RWPE1 (cell line): ENCODE measurements at places on chromosomes 4 and X.
A peak's percentile ranks its signal among the peaks of the same experiment; 100 is the strongest.

DNA sequence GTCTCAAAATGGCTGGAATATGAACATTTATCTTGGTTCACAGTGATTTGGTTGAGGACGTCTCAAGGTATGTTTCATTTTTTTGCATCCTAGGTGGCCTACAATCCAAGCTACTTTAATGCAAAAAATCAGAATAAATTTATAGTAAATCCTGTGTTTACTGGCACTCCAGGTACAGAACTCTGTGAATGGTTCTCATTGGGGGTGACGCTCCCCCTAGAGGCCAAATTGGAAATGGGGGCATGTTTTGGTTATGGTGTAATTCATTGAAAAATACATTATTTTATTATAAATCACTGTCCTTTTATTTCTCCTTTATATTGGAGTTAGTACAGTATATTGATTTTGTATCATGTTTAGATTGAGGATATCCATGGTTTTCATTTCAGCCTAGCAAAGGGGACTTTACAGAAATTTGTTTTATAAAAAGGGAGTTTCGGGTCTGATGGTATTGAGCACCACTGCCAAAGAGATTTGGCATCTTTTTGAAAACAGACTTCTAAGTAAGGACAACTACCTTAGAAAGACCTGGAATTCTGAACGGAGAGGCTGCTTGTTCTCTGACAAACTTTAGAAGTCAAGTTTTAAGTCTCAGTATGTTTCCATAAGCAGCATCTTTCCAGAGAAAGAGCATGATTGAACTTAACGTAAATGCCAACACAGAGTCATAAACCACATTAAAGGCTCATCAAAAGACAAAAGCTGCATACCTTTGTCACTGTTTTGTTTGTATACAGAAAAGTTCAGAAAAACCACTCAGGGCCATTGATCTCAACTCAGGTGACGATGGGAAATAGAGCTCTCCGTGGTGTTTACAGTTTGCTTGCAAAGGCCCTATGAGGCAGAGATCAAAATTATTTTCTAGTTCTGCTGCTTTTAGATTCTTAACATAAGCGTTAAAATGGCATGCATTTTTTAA is 19.4 kb downstream of the MTM1 start:
- no peak for DNase-seq

DNA sequence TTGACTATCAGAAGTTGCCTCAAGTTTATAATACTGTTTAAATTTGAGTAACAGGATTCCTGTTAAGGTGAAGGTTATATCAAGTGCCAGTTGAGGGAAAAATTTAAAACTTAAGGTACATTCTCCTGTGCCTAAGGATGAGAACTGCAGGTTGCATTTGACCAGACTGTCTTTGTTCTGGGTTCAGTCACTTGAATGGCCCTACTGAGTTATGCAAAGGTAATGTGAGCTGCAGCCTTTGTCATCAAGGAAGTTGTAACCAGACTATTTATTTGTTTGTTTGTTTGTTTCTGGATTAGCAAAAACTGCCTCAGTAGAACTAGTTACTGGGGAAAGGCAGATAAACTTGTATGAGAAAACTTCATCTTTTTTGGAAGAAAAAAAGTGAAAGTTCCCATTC is 131.9 kb downstream of the ATOH1 start:
- DNase-seq: no peak

DNA sequence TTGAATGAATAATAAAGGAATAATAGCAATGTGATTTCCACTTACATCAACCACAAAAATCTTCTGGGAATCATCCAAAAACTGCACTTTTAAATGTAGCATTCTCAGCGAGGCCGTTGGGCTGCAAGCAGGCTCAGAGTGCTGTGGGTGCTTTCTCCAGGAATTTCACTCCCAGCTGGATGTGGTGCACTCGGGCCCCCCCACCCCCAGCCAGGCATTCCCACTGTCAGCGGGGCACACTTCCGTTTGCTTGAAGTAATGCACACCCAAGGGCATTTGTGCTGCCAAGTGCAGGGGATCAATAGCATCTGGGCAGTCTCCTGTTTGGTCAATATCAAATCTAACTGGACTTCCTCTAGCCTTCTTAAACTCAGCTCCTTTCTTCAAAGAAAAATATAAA is at the start of gene FRMD7:
Gene FRMD7, minus strand, starts transcription at position 278 of the 400 bp plus-strand sequence. Its CDS starts 176 bp downstream, at position 102.
- DNase-seq: no peak

DNA sequence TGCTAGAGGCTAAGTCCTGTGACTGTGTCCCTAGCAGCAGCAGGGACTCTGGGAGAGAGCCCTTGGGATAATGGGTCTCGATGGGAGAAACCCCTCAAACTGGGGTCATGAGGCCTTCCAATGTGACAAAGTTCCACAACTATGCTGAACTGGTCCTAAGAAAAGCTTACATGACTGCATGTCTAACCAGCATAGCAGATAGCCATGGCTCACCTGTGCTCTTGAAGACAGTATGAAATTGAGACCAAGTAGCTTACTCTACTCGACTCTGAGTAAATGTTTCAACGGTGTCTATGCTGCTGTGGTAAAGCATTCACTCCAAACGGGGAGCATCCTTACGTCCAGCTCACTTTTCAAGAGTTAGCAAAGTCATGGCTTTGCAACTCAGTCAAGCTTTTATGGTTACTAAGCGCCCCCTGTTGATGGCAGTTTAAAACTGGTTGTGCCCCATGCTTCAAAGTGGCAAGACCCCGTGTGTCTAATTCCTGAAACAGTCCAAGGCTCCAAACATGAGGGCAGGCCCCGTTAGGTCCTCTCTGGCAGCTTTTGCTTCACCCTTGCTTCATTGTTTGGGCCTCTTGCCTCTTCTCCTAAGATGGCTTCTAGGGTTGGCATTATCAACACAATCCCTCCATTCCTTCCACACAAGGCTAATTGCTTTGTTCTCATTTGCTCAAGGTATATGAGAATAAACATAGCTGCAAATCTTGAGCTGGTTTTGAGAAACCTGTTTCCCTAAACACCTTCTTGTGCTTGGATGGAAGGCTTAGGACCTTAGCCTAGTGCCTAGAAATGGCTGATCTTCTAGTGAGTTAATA is 46.6 kb downstream of the CCNG2 start:
- DNase-seq: peak; percentile 29

DNA sequence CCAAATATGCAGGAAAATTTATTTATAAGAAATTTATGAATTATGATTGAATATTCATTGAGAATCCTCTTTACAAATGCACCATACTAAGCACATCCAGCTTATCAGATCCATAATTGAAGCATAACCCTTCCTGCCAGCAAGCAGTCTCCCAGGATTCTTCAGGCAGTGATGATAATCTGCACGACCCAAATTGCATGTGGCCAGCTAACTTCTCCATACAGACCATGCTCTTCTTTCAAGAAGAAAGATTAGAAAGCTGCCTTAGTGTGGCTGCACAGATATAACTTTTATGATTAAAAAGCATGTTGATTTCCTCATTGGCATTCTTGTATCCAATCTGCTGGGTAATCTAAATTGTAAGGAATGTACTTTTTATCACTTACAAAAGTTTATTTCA is 3.3 kb upstream of the CBR4 start:
- DNase-seq: no peak

GRCh38 chr4:188781655-188782054 is 642.4 kb downstream of the TRIML1 start:
- DNase-seq: peak; percentile 12

DNA sequence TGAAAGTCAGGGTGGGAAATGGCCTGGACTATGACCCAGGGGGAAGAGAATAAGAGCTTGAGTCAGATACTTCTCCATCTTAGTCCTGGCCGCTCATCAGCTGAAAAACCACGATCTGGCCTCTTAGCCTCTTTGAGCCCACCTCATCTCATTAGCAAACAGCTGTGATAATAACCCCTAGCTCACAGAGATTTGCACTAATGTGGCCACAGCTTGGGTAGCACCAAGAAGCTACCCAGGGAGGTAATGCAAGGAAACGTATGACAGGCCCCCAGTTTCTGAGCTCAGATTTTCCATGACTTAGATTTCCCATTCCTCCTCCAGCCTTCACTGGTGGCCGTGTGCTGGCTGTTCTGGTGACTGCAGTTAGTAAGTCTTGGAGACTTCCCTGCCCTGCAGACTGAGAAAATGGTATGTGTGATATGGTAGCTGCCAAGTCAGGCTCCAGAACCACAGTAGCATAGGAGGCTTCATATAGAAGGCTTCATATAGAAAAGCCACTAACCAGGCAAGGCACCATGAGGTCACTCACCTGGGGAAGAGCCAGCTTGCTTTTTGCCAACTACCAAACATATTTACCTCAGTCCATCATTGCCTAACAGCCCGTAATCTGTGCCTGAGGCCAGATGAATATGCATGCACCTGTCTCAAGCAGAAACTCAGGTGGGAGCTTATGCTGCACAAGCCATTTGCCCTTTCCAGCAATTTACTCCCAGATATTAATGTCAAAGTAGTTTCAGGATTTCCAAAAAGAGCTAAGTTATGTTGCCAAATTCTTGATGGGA is 51.4 kb upstream of the GABRE start:
- no peak for DNase-seq
